ENCODE measurements at places on chromosomes 3 and 15.

DNA sequence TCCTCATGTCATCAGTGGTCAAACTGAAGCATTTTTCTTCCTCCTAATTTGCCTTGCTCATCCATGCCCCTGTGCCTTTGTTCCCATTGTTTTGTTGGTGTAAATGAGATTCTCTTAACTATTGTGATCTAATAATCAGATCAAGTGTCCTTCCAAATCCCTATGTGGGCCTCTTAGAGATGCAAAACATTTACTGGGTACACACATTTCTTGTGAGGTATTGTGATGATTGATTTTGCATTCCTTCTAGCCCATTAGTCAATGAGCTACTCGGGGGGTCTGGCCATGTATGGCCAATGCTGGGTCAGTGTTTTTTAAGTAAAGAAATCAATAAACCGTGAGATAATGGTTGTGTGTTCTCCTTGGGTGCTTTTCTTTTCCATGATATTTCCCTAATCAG, 580.4 kb downstream of the VGLL3 start:
- DNase-seq: no peak

DNA sequence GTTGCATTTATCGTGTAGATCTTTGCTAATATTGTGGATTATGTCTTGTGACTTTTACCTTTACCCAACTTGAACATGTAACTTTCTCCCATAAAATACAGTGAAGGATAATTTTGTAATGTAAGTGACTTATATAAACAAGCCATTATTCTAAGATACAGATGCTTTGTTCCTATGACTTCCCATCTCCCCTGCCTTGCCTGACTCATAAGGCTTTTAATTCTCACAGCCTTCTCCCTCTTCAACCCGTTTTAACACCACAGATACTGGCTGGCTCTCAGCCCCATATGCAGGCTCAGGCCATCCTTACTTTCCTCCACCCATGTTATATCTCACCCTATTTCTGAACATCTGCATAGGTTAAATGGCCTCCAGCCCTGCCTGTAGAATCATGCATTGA, 4.1 kb downstream of the CCNDBP1 start:
- no peak for DNase-seq

GRCh38 chr15:98853161-98853560, 154.4 kb downstream of the PGPEP1L start:
- DNase-seq: peak; percentile 84

- no peak for DNase-seq
These were observed 340.2 kb downstream of the ROBO2 start for GRCh38 chr3:77380136-77380535.

DNA sequence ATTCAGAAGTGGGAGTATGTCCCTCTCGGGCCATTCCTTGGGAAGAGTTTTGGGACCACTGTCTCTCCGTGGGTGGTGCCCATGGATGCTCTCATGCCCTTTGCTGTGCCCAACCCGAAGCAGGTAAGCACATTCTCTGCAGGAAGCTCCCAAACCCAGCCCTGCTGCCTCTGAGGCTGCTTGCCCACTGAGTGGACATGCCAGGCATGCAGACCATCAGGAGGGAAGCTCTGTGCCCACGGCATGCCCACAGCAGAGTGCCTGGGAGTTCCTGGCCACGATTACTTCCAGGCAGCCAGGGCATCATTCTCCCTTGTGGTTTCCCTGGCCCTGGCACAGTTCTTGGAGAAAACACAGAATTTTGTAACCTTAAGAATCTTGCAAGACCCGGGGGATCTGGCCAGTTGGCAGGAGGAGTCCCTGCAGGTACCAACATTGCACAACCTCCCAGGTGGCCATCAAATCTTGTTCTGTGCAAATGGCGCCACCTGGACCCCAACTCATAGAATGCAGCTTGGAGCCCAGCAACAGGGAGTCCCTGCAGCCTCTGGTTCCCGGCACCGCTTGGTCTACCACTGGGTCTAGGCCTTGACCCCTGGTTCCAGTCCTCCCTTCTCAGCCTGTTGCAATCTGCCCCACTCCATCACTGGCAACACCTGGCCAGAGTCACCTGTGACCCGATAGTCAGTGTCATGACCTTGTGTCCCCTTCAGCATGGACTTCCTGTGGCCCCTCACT, 20.4 kb downstream of the FAH start:
- DNase-seq: peak; percentile 74

DNA sequence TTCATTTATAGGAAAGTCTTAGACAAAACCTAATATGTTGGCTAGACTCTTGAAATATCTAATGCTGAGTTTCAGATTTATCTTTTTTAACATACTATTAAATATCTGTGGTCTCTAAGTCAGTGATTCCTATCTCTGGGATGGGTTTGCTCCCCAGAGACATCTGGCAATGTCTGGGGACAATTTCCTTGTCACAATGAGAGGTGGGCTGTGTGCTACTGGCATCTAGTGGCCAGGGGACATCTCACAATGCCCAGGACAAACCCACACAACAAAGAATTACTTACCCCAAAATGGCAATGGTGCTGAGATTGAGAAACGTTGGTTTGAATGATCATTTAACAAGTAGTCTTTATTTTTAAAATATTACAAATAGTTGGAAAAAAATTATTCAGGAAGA, 602.1 kb downstream of the MAGI1 start:
- peak; percentile 27 for DNase-seq

- DNase-seq: no peak
These were observed 250.0 kb upstream of the NECTIN3 start for GRCh38 chr3:110821586-110821985.

- no peak for DNase-seq
These were observed 308.7 kb downstream of the MAGI1 start for GRCh38 chr3:65729973-65730372.

DNA sequence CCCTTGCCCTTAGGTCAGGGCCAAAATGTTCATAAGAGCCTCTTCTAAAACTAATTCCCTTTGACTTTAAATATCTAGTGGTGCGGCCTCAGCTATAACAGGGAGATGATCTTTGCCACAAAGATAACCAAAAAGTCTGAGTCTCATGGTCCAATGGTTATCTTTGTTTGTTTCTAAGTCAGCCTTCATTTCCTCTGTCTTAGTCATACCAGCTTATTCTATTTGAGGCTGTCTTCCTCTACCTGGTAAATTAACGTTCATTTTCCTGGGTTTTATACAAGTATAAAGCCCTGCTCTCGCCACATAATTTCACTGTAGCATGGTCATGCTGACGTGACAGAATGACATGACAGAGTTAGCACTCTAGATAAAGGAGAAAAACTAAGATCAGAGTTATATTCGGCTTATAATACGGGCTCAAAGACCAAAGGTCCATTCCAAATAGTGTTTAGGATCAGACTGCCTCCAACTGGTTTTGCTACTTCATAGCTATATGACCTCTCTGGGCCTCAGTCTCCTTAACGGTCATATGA, 18.4 kb downstream of the ZNF860 start:
- no peak for DNase-seq

GRCh38 chr15:92018535-92019239, 165.2 kb downstream of the SLCO3A1 start:
- no peak for DNase-seq

DNA sequence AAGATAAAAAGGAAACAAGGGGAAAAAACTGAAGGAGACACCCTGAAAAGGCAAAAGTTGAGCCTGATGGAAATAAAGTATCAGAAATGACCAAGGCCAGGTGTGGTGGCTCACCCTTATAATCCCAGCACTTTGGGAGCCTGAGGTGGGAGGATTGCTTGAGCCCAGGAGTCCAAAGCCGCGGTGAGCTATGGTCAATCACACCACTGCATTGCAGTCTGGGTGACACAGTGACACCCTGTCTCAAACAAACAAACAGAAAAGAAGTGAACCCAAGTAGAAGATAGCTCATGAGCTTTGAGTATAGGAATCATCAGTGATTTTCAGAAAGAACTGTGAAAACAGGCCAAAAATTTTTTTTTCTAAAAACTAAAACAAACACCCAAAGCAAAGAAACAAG, 26.4 kb upstream of the TBC1D23 start:
- DNase-seq: no peak

- no peak for DNase-seq
These were observed 64.8 kb downstream of the LRIG1 start for GRCh38 chr3:66435989-66436388.

DNA sequence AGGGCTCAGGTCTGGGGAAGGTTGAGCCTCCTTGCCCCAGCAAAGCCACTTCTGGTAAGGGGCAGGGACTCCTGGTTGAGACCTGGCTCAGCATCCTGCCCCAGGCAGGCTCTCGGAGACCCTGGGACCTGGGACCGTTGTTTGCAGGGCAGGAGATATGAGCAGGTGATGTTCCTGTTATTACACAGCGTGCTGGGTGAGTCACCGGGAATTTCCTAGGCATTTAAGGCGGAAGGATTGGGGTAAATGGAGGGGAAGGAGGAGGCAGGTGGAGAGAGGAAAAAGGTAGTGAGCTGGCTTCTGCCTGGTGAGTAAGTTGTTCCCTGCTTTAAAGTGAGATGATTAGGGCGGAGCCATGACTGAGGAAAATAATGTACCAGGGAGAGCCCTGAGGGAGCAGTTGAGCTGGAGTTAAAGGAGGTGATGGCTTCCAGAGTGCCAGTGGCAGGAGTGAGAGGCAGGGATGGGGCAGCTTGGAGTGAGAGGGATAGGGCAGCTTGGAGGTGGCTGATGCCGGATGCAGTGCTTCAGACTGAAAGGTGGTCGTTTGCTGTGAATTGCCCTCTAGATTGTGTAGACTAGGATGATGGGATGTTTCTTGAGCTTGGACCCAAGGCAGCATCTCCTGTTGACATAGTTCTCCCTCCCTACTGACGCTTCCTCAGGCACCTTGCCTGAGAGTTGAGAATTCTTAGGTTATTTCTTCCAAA, 79.4 kb downstream of the AAGAB start:
- peak; percentile 84 for DNase-seq

GRCh38 chr15:41878355-41878699, 15.5 kb downstream of the SPTBN5 start:
- DNase-seq: no peak

DNA sequence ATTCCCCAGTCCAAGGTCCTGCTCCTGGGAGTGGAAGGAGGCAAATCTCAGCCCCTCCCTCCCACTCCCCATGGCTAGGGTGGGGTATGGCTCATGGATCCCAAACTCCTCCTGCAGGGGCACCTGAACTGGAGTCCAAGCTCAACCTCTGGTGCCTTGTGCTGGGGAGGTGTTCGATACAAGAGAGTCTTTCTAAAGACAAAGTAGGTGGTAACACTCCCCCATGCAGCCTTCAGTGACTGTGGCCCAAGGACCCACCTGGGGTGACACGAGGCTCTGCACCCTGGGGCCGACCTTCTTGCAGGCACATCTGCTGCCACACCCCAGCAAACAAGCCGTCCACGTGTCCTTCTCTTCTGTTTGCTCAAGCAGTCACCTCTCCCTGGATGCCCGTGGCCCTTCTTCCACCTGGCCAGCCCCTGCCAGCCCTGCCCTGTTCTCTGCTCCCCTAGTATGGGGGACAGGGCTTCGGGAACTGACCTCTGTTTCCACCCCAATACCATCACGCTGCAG, 36.7 kb upstream of the SLC6A11 start:
- DNase-seq: no peak

DNA sequence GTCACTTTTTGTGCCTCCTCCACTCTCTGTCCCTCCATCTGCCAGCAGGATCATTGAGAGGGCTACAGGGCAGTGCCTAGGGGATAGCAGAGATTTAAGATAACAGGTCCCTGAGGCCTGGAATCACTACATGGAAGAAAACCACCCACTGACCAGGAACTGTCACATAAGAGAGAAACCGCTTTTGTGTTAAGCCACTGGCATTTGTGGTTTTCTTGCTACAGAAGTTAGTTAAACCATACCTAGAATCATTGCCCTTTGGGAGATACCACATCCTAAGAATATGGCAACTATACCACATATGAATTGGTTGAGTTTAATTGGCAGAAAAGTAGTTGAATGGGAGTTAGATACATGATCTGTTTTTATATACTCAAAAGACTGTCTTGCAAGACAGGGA, 112.8 kb upstream of the LPP start:
- DNase-seq: no peak

GRCh38 chr3:72912532-72912931, 24.7 kb downstream of the GXYLT2 start:
- DNase-seq: no peak

DNA sequence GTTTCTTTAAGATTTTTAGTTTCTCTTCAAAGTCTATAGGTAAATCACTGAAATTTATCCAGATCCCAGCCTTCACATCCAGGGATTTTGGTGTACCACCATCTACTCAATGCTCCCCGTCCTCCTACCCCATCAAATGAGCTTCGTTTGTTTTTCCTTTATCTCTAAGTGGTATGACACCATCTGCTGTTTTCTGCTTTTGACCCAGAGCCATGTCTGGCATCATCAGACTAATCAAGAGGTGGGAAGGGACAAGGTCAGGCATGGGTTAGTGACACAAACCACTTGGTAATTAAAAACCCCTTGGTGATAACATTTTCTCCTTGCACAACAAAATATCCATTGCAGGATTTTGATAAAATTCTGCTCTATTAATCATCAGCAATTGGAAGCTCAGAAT, 92.7 kb upstream of the GOLGA8J start:
- no peak for DNase-seq

DNA sequence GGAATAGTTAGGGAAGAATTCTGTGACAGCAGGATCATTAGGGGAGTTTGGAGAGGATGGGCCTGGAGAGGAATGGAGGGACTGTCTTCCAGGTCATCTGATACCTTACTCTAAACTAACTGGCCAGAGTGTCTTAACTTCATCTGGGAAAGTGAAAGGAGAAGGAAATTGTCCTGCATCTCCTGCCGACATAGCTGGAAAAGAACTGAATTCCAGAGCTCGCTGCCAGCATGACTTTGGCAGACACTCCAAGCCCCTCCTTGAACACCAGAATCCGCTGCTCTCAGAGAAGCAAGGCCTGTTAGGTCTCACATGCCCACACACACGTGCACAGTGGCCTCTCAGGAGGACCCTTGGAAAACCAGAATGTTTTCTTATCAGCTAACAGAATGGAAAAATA, 10.5 kb downstream of the ABI3BP start:
- no peak for DNase-seq

GRCh38 chr15:82126346-82126745, 80.5 kb upstream of the MEX3B start:
- DNase-seq: no peak

DNA sequence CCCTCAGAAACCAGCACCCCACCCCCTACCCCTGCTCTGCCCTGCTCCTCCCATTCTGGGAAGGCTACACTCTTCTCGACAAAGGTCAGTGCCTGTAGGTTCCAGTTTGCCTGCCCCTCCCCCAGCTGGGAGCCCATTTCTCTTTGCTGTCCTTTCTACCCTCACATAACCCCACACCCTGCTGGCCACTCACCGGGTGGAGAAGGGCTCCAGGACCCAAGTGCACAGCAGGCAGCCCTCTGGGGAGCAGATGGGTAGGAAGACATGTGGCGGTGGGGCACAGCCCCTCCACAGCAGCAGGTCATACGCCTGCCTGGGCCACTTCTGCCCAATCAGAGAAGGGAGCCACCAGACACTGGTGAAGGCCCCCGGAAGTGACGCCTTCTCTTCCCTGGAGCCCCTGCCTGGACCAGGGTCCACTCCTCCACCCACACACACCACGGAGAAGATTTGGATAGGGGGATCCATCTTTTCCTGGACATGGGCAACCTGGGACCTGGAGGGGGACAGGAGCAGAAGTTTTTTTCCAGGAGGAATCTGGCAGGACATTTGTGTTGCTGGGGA, at the start of gene THPO:
THPO (minus strand) TSS at position 326 of the 564 bp plus-strand sequence. CDS start 1,948 bp downstream, outside the sequence.
- no peak for DNase-seq

Data from A549 (cell line).